ENCODE measurements at places on chromosomes 13 and 19.

DNA sequence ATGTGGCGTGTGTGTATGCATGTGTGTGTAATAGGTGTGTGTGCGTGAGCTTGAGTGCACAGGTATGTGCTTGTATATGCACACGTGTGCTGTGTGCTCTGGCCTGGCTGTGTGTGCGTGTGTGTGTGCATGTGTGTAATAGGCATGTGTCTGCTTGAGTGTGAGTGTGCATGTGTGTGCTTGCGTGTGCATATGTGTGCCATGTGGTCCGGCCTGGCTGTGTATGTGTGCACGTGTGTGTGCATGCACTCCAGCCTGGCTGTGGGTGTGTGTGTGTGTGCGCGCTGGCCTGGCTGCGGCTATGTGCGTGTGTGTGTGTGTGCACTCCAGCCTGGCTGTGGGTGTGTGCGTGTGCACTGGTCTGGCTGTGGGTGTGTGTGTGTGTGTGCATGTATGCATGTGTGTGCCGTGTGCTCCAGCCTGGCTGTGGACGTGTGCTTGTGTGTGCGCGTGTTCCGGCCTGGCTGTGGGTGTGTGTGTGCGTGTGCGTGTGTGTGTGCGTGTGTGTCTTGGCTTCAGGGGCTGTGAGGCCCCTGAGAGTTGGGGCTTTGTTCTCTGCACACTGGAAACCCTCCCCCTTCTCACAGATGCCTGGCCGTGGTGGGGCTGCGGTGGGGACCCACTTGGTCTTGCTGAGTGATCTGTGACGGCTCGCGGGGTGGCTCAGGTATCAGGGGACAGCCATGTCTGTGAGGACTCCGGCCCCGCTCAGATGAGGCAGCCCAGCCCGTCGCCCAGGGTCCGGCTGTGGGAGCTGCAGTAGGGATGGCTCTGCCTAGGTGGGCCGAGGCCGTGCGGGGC lies 8.2 kb downstream of the SPPL2B start:
- no peak for DNase-seq

DNA sequence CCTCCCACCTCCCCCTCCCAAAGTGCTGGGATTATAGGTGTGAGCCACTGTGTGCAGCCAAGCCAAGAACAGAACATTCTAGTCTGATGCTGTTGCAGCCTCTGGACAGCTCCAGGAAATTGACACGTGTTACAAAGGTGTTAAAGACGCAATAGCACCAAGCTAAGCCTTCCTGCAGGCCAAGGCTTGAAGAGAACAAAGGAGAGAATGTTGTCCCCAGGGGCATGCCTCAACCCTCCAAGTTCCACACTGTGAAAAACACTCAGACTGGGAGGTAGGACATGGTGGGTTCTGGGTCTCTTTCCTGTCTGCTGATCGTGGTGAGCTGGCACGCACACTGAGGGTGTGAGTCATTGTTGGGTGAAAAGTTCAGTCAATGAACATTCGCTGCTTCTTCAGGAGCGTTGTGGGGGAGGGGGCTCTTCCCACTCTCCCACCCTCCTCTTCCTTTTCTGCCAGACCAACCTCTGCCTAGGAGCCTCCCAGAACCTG lies 5.3 kb upstream of the PTPRS start:
- DNase-seq: no peak

DNA sequence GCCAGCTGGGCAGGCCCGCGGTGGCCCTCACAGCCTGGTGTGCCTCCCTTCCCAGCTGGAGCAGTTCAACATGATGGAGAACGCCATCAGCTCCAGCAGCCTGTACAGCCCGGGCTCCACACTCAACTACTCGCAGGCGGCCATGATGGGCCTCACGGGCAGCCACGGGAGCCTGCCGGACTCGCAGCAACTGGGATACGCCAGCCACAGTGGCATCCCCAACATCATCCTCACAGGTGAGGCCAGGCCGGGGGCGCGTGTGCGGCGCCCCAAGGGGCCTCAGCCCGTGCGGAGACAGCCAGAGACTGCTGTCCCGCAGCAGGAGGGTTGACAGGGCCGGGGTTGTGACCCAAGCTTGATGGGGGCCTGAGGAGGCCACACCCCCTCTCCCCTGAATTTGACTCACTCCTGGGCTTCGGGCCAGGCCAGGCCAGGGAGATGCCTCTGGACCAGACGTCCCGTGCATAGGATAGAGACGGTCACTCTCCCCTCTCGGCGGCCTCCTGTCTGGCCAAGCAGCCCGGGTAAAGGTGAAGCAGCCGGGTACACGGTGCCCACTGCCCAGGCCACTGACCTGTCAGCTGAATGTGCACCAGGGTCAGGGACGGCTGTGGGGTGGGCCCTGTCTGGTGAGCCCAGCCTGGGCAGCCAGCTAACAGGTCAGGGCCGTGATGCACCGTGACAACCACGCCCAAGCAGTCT lies 15.4 kb downstream of the COMP start:
- DNase-seq: no peak

- no peak for DNase-seq
Observed at GRCh38 chr13:25762795-25763377, 288.9 kb downstream of the SHISA2 start.

- DNase-seq: no peak
Observed at GRCh38 chr19:1884719-1885334, 469 bp downstream of the ABHD17A start.

- no peak for DNase-seq
Observed at GRCh38 chr13:90526711-90527110, 820.8 kb upstream of the MIR17HG start.

- peak; percentile 10 for DNase-seq
Observed at GRCh38 chr19:53158119-53158656, 665 bp downstream of the ZNF347 start.

DNA sequence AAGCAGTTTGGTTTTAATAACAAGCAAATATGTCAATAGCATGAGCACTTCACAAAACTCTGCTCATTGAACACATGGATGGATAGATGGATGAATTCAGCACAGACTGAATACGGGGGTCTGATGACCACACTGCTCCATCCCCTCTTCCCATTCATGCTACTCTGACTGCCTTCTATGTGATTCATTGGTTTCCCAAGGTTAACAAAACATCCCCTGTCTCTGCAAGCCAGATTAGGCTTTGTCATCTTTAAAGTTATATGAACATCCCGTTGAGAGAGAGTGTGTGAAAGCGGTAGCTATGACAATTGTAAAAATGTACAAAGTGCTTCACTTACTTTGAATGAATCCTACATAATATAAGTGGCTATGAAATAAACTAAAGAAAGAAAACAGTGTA lies 252.5 kb downstream of the OXGR1 start:
- DNase-seq: no peak

DNA sequence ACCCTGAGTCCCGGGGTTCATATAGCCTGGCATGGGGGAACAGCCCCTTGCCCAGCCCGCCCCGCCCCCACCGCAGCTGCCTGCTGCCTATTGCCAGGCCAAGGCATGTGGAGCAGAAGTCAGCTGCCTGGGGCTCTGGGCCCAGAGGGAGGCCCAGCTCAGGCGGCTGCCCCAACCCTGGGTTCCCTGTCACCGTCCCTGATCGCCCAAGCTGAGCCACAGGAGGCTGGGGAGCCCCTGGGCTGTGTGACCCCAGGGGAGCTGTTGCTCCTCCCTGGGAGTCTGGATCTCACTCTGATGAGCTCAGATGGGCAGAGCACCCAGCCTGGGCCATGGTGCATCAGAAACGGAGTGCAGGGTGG lies 1.4 kb downstream of the PLIN4 start:
- no peak for DNase-seq

- no peak for DNase-seq
Observed at GRCh38 chr19:45496349-45496953, 396 bp downstream of the RTN2 start.

DNA sequence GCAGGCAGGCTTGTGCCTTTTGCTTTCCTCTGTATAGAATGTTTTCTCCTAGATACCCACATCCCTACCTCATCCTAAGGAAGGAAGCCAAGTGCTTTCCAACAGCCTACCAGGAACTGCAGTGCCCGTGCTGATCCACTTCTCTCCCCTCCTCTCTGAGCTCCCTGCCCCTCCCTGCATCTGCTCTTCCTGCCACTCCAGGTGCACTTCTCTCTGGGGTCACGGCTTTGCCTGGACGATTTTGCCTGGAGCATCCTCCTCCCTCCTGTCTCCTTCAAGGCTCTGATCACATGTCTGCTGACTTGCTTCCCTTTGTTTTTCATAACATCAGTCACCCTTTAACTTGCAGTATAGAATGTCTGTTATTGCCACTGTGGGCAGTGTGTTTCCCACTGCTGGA lies 34.7 kb upstream of the IRS2 start:
- no peak for DNase-seq

DNA sequence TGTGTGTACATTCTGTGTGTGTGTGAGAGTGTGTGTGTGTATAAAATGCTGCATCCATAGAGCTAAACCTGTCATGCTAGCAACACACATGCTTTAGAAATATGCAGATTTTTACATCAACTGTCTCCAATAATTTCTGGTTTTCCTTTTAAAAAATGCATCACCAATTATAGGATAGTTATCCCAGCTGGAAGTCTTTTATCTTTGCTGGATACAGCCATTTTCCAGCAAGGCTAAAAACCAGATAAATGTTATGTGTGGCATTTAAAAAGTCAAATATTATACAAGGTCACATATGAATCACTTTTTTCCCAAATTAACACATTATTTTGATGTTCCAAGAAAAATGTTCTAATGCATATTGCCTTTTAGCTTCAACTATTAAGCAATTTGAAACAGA lies 202.0 kb upstream of the IPO5 start:
- no peak for DNase-seq

DNA sequence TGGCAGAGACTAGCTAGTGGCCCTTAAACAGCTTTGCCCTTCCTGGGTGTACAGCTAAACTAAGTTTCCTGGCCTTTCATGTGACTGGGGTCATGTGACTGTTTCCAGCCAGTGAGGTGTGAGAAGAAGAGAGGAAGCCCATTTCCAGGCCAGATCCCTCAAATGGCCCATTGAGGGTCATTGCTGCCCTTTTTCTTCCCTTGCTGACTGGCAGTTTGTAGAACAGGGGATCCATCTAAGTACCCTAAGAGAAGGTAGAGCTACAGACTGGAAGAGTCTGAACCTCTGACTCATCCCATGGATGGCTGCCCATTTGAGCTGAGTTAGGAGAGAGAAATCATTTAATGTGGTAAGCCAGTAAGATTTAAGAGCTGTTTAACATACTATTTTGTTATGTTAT lies 2.8 kb downstream of the SWSAP1 start:
- DNase-seq: no peak

DNA sequence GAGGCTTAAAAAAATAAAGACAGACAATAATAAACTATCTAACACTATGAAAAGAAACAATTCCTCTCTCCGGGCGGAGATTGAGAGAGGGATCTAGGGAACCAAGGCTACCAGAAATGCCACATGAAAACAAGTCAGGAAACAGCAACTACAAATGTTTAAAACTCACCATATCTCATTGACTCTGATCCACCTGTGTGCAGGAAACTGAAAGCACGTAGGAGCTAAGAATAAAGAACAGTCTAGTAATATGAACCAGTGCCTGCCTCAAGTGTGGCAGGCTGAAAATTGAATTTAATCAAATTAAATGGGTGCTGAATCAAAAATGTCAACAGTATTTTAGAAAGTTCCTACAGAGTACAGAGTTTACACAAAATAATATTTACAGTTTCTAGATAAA lies 1701.0 kb downstream of the SLITRK5 start:
- DNase-seq: no peak

DNA sequence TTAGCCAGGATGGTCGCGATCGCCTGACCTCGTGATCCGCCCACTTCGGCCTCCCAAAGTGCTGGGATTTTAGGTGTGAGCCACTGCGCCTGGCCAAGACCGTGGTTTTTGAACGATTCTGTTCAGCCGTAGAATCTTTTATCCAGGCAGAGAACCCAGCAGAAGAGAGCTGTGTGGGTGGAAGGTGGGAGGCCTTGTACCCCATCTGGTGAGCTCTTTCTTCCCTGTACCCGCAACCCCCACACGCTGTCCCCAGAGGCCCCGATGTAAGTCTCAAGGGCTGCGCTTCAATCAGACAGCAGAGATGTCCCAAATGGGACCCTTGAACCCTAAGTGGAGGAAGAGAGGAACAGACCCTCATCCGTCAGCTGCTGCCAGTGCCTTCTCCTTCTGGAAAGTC lies 3.7 kb downstream of the SLC25A23 start:
- no peak for DNase-seq

GRCh38 chr19:44574186-44574950 lies 39.0 kb upstream of the IGSF23 start:
- no peak for DNase-seq

DNA sequence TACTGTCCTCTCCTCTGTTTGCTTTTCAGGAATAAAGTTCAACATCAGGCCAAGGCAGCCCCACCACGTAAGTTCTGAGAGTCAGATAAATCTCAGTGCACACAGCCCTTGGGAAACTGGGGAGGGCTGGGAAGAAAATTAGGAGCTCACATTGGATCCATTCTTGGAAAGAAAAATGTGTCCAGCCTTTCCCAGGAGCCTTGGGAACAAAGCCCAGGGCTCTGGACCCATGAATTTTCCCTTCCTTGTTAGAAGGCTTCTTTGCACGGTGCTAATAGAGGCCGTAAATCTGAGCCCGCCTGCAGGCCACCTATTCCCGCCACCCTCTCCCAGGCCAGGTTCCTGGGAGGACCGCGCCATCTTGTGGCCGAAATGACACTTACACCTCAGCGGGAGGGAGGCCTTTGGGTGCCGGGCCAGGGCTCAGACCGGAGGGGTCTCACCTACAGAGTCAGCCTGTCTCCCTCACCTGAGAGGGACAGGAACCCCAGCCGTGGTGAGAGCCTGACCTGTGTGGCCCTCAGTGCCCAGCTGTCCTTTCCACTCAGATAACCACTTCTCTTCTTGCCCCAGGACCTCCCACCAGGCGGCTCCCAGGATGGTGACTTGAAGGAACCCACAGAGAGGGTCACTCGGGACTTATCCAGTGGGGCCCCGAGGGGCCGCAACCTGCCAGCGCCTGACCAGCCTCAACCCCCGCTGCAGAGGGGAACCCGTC lies 25.1 kb upstream of the KCTD15 start:
- DNase-seq: peak; percentile 75

- DNase-seq: no peak
Observed at GRCh38 chr19:53696951-53697350, 65.2 kb downstream of the DPRX start.

DNA sequence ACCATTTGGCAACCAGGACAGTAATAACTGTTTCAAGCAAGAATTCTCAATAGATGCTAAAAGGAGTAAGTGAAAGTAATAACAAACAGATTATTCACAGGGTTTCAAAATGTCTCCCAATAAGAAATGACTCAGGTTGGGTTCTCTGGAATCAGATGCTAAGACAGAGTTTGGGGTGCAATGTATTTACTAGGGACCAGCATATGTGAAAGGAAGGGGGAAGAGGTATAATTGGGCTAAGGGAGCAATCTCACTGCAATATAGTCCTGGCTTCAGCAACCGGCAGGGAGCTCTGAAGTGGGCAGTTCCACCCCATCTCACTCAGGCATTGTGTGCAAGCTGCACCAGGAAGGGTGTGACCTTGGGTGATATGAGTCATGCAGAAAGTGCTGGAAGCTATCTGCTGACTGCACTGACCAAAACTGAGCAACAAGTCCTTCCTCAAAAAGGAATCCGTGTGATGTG lies 23.4 kb downstream of the ZDHHC20 start:
- DNase-seq: no peak

GRCh38 chr13:48592688-48593049 lies 59.8 kb upstream of the RCBTB2 start:
- no peak for DNase-seq

GRCh38 chr13:102814025-102814607 lies 15.2 kb downstream of the BIVM start:
- no peak for DNase-seq

- DNase-seq: no peak
Observed at GRCh38 chr13:76635232-76636230, 250.7 kb downstream of the KCTD12 start.

GRCh38 chr13:111913761-111914140 lies 153.2 kb upstream of the SOX1 start:
- no peak for DNase-seq

GRCh38 chr13:20378721-20379120 lies 146.6 kb upstream of the GJB6 start:
- DNase-seq: no peak

Measured in T-helper 9 cell (primary cell).